ENCODE measurements at places on chromosomes 4 and X. TPM values are rescaled to one million over a fixed set of nuclear protein-coding genes. Genes with fewer than 3 reads are reported as not detected.

ENPP6 gene
- polyA plus RNA-seq = not detected

- no peaks in the 10 kb centered on the region for H3K27me3 ChIP-seq
- no peaks in the 10 kb centered on the region for H3K4me1 ChIP-seq
- no peaks in the 10 kb centered on the region for H3K36me3 ChIP-seq
- no peak for DNase-seq
- no peak overlapping the region for H3K27ac ChIP-seq
Observed at GRCh38 chr4:105605493-105605892, 53.1 kb downstream of the ARHGEF38 start.

CPXCR1 gene
- not detected for polyA plus RNA-seq

- no peak overlapping the region for H3K4me3 ChIP-seq
- DNase-seq = peak; percentile 18
- H3K4me1 ChIP-seq = peaks cover 8% of the 10 kb centered on the region
Observed at GRCh38 chrX:88425739-88426138, 321.3 kb upstream of the CPXCR1 start.

- H3K4me3 ChIP-seq = no peak overlapping the region
- H3K27ac ChIP-seq = no peak overlapping the region
- no peaks in the 10 kb centered on the region for H3K36me3 ChIP-seq
Observed at GRCh38 chr4:71980976-71981375, 50.8 kb upstream of the NPFFR2 start.

Data from HepG2 (cell line).